ENCODE measurements at places on chromosomes 3 and 15.

GRCh38 chr3:16761571-16761970 lies 123.2 kb upstream of the PLCL2 start:
- DNase-seq, result no peak

DNA sequence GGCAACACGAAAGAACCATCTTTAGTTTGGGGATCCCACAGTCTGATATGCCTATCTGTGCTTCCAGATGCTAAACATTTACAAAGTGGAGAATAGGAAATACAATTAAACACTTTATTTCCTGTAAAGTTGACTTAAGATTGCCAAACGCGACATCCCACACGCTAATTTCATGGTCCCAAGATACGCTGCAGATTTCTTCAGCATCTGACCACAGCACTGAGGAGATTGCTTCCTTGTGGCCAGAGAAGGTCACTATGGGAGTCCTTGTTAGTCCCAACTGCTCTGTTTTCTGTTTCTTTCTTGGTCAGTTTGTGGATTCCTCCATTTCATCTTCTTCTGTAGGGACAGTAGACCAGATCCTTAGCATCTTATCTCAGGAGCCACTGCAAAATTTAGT lies 43.3 kb downstream of the ASB7 start:
- DNase-seq, result no peak

- DNase-seq, result no peak
These were observed 315.4 kb downstream of the DIPK2A start for GRCh38 chr3:144287001-144287400.

DNA sequence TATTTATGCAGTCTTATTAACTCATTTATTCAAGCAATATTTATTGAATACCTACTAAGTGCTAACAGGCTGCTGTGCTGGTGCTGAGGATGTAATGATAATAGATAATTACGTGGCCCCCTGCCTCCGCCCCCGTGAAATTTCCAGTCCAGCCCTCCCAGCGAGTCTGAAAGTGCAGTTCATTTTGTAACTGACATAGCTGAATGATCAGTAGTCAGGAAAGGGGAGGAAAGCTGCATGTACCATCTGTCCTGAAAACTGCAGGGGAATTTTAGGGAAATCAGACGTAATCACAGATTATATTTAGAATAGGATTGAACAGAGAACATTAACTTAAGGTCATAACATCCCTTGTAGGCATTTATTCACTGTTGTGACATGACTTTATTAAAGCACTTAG lies 736.8 kb downstream of the MCTP2 start:
- DNase-seq, result no peak

- DNase-seq, result no peak
These were observed 127.0 kb downstream of the THSD4 start for GRCh38 chr15:71242292-71242691.
